ENCODE measurements at places on chromosomes 4 and X.
A peak's percentile ranks its signal among the peaks of the same experiment; 100 is the strongest.

- no peak for DNase-seq
Observed at GRCh38 chr4:43560047-43560446, 667.5 kb downstream of the GRXCR1 start.

- no peak for DNase-seq
Observed at GRCh38 chr4:67083496-67083895, 461.8 kb downstream of the CENPC start.

DNA sequence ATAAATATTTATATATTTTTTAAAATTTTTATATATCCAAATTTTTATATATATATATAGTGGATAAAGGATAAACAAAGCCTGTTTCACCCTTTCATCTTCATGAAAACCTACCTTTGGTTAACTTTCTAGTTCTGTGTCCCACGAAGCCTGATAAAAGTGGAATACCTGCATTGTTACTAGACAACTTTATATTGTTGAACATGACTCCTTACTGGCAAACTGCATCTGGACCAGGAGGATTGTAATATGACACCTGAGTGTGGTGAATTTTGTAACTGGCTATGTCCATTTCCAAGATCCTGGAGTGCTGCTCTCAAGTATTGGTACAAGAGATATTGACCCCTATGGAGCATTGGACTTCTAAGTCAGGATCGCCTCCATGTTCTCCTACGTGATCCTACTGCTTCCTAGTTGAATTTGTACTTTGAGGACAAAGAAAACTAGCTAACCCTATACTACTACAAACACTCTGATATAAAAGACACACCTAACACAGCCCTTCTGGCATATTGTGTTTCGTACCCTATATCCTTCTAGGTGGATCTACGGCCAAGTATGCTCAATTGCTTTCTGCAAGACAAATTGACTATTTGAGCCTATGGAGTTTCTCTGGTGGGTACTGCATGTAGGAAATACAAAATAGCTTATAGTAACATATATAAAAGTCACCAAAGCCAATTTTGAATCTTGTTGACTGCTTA lies 61.3 kb upstream of the PRRG1 start:
- no peak for DNase-seq

- no peak for DNase-seq
Observed at GRCh38 chrX:103253608-103254007, 1.3 kb downstream of the TCEAL8 start.

GRCh38 chr4:104457308-104457981 lies 37.2 kb downstream of the CXXC4 start:
- DNase-seq: peak; percentile 14

DNA sequence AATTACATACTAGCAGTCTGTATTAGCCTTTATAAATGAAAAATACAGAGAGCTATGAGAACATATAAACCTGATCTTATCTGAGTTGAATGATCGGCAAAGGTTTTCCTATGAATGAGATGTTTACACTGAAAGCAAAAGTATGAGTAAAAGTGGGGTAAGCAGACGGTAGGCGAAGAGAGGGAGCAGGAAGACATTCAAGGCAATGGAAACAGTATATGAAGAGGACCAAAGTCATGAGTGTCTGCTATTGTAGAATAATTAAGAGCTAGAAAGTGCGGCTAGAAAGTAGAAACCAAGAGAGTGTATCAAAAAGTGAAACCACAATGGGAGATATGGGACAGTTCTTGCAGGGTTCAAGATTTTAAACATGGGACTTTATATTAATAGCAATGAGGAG lies 67.0 kb upstream of the TMLHE start:
- DNase-seq: no peak

GRCh38 chr4:26212528-26212927 lies 108.3 kb upstream of the RBPJ start:
- DNase-seq: no peak

GRCh38 chr4:31557437-31557836 lies 837.3 kb downstream of the PCDH7 start:
- no peak for DNase-seq

DNA sequence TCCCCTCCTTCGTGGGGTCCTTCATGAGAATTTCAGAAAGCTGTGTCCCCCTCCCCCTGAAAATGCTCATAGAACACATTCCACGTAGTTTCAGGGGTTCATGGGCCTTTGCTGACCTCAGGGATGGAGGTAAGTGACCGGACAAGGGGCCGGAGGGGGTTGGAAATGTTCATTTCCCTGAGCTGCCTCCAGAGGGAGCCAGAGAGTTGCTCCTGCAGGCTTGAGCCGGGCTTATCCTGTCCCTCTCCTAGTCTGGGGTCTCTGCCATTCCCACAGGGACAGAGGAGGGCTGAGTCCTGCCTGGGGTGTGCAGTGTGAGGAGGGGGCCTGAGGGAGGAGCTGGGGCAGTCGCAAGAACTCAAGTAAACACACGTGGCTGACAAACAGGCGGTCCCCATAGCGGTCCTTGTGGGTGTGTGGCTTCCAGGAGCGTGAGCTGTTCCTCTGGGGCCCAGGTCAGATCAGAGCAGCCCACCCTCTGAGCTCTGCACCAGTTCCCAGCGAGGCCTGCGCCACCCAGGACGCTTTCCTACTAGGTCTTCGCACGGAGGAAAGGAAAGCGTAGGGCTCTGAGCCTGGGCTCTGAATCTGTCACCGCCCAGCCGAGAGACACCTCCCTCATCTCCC lies 62.5 kb downstream of the WFS1 start:
- DNase-seq: peak; percentile 21

DNA sequence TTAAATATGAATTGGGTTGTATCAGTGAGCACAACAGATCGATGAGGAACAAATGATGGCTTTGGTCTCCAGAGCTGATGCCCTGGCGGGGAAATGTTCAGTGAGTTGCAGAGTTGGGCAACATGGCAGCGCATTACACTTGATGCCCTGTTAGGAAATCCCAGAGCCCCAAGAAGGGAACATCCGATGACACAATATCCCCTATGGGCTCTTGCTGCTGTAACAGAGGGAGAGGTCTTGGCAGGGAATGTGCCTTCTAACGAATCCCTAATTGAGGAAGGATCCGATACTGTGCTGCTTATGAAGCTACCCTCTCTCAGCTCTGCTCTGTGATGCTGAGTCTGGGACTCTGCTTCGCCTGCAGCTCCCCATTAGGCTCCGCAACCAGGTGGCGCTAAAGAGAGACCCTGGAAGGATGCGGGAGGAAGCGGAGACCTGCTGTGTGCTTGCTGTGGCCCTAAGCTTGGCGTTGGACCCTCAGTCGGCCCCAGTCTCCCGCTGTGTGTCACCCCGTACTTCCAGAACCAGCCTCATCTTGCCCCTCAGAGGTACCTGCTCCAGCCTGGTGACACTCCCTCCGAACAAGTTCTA lies 38.9 kb downstream of the PDHA1 start:
- DNase-seq: peak; percentile 62

DNA sequence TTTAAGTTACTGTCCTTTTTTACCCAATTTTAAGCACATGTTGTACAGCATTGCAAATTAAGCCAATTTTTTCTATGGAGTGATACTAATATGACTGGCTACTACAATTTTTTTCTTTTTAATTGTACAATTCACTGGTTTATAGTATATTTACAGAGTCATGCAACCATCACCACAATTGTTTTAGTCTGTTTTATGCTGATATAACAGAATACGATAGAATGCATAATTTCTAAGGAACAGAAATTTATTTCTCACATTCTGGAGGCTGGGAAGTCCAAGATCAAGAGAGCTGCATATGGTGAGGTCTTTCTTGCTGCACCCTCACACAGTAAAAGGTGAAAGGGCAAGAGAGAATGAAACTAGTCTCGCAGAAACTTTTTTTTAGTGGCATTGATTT lies 125.3 kb downstream of the GLUD2 start:
- DNase-seq: no peak

DNA sequence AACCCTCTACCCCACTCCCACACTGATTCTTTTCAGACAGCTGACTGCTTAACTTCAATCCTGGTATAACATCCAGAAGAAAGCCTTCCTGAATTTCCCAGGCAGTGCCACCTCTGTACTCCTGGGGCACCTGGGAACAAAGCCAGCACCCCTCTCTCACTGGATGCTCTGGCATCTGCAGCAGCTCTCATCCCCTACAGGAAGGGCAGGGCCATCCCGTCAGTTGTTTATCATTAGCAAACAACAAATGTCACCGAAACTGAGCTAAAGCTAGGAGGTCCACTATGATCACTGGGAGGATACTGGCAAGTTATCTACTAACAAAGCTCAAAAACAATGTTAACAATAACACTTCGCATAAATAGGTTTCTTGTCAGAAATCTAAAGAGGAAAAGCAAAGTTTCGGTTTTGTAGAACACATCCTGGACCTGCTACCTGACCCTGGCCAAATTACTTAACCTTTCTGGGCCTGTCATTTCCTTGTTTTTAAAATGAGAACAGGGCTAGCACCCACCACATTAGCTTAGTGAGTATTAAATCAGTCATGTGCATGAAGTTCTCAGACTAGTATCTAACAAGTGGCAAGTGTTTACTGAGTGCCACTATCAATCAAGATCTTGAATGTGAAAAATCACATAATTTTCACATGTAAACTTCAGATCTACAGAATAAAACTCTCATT lies 86.6 kb downstream of the NR3C2 start:
- DNase-seq: no peak

DNA sequence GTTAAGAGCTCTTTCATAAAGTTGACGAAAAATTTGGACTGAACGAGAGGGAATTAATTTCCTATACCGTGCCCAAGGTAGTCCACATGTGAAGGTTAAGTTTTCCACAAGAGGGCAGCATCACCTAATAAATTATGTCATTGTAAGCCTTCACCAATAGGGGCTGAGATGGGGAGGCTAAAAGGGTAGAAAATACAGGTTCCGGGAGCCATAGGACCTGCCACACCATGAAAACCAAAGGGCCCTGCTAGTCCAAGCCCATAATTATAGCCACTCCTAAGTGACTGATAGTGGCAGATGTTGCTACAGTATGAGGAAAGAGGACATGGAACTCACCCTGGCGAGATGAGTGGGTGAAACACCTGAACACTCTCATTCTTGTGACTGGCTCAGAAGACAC lies 122.2 kb downstream of the SHROOM4 start:
- DNase-seq: peak; percentile 48

DNA sequence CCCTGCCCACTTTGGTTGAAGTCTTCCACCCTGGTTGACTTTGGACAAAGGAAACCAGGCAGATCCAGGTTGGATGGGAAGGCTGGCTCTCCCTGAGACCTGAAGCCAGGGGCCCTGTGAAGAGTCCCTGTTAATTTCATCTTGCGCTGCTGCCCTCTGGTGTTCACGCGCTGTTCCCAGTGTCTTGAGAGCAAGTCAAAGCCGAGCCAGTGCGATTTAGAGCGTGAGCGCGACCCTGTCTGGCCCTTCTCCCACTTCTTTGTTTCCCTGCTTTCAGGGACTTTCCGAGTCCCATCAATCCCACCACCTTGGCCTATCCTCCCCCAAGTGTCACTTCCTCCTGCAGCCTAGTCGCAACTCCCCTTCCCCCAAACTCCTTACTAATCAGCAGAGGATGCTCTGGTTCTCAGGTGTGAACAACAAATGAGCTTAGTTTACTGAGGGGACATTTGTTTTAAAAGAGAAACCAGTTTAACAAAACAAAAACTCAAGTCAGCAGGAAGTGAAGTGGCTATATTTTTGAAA lies 25.8 kb upstream of the CHRNA9 start:
- peak; percentile 94 for DNase-seq

DNA sequence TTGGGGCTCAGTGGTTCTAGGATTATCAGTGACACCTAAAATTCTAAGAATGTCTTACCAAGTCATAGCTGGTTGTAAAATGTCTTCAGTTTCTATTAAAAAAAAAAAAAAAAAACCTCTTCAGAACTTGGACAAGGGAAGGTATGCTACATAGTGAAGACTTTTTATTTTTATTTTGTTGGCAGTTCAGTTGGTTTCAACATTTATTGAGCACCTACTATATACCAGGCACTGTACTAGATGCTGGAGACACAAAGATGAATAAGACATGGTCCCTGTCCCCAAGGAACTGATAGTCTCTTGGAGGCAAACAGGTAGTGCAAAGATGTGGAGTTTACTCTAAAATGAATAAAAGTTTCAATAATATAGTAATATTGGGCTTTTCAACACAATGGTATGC lies 8.9 kb upstream of the BBS7 start:
- DNase-seq: no peak

GRCh38 chr4:129526812-129527211 lies 430.9 kb downstream of the C4orf33 start:
- DNase-seq: no peak

DNA sequence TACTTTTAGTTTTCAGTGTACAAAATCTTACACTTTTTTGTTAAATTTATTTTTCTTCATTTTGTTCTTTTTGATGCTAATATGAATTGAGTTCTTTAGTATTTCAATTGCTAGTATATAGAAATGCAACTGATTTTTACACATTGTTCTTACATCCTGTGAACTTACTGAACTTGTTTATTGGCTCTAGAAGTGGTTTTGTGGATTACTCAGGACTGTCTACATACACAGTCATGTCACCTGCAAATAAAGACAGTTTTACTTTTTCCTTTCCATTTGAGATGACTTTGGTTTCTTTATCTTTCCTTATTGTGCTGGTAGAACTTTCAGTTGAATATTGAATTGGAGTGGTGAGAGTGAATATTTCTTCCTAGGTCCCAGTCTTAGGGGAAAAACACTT lies 40.8 kb upstream of the ANXA10 start:
- no peak for DNase-seq

DNA sequence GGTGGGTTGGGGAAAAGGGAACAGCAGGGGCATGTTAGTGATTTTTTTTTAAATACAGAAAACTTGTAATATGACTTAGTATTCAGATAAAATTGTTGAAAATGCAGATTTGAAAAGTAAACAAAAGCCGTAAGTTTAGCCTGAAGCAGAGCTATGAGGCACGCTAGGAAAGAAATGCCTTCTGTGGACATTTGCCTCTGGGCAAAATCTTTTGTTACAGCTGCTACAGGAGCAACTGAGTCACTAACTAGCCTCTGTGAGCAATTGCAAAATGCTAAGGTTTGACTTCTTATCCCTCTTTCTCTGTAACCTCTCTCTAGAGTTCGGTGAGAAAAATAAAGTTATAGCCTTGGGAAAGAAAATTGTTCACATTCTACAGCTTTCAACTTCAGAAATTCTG lies 350.0 kb downstream of the SLC7A11 start:
- no peak for DNase-seq

DNA sequence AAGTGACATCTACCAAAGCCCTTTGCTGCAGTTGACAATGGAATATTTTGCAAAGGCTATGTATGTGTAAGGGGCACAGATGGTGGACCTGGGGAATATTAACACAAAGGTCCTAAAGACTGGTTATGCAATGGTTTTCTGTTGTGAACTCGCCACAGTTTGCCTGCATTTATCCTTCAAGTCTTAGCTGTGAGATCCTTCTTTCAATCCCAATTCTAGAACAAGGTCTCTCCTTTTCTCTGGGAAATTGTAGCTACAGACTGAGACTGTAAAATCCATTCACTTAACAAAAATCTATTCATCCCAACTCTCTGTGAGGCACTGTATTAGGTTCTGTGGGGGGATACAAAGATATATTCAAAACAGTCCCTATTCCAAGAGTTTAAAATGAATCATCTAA lies 250.4 kb downstream of the GPM6A start:
- no peak for DNase-seq

All from GM12865 (cell line).